ENCODE measurements at places on chromosomes 11 and 22.
A peak's percentile ranks its signal among the peaks of the same experiment; 100 is the strongest.

DNA sequence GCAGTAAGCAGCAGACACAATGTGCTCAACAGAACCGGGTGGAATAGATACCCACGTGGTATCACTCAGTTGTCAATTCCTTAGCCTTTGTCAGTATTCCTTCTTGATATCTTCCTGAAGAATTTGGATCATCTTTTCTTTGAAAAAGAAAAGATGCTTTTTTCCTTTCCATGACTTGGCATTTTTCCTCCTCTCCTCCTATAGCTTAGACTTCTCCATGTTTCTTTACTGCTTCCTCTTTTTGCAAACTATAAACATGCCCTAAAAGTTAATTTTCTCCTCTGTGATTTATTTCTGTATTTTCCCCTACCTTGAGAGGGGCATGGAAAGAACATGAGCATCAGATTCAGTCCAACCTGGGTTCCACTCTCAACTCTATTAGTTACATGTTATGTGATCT, 11.7 kb downstream of the CBLIF start:
- no peak for DNase-seq

- no peak for DNase-seq
Measured at GRCh38 chr11:10778217-10778970, 27.3 kb downstream of the CTR9 start.

- peak; percentile 13 for DNase-seq
Measured at GRCh38 chr11:73625696-73626318, 20.6 kb upstream of the PLEKHB1 start.

DNA sequence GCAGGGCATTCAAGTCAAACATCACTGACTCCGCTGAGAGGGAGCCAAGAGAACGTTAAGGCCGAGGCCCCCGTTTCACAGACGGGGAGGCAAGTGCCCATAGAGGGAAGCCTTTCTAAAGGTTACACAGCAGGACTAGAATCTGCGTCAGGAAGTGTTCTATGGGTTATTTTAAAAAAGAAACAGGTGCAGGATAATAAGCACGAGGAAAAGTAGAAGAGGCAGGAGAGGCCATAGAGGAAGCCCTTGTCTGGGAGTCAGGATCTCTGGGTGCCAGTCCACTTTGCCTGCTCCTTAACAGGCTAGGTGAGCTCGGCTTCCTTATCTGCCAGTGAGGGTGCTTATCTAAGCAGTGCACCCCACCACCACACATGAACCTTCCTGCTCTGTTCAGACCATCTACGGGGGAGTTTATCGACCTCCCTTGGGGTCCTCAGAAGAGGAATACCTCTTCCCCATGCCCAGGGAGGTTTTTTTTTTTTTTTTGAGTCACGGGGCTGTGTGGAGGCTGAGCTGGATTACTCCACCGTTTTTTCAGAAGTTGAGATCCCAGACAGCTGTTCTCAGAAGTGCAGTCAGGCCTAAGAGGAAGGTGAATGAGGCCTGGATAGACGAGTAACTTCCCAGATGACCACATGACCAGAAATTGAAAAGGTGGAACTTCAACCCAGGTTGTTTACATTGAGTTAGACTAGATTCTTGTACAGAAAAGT, 1.2 kb upstream of the FCHSD2 start:
- DNase-seq, result peak; percentile 40

DNA sequence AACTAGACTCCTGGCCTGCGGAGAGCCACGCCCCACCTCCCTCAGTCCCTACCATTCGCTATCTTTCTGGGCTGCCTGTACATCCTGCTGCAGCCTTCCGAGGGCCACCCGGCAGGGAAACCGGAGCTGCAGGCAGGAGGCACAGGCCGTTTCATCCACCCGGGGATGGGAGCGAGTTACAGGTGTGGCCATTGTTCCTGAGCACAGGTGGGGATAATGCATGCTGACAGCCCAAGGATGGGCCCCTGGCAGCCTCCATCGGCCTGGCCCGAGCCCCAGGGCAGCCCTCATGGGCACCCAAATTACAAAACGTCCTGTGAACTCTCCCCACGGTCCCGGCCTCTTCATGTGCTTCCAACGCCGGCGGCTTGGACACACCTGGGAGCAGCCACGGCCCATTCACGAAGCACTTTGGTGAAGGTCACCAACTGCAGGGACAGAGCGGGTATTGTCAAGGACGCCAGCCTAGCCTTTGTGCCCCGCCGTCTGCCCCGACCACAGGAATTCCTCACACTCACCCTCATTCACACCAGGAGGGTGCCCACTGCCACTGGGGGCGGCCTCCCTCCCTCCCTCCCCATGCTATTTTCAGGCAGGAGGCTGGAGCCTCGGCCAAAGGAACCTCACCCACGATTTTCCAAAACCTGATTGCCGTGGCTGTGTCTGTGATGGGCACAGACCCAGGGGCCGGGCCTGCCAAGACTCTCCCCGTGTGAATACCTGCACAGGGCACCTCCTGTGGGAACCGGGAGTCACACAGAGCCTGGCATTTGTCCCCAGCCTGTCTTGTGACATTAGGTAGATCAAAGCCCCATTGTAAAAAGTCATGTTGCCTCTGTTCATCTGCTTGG, 42.1 kb upstream of the MYEOV start:
- no peak for DNase-seq

- no peak for DNase-seq
Measured at GRCh38 chr22:36077271-36077670, 48.6 kb upstream of the RBFOX2 start.

DNA sequence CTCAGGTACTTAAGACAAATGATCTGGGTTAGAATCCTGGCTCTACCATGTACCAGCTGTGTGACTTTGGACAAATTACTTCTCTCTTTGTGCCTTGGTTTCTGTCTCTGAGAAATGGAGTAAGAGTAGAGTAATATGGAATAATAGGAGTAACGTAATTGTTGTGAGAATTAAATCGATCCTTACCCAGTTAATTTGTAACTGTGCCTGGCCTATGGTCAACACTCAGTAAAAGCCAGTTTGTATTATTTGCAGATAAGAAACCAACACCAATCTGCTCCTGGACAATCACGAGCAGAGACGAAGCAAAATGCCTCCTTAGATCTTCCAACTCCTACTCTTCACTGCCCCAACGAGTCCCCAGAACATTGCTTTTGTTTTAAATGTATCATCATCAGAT, 266.7 kb downstream of the DCDC1 start:
- no peak for DNase-seq

DNA sequence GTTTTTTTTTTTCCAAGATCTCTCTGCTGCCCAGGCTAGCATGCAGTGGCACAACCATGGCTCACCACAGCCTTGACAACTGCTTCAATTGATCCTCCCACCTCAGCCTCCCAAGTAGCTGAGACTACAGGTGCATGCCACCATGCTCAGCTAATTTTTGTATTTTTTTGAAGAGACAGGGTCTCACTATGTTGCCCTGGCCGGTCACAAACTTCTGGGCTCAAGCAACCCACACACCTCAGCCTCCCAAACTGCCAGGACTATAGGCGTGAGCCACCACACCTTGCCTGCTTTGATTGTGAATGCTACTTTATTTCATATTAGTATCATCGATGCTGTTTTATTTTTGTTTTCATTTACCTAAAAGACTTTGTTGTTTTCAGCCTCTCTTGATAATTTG, 81.5 kb upstream of the GNAZ start:
- DNase-seq, result no peak

DNA sequence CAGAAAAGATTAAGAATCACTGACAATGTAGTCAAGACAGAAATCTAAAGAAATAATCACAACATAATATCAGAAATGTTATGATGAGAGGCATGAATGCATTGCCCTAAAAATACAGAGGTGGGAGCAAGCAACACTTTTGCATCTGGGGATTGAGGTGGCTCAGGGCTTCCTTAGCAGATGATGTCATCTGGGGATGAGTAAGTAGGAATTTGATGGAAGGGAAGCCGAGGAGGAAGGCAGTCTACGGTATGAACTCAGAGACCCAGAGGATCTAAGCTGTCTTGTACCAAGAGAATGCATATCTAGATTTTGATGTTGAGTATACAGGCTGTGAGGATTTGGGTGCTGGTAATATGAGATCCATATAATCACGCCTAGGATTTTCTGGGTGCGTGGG, 193.0 kb upstream of the SNX19 start:
- no peak for DNase-seq

DNA sequence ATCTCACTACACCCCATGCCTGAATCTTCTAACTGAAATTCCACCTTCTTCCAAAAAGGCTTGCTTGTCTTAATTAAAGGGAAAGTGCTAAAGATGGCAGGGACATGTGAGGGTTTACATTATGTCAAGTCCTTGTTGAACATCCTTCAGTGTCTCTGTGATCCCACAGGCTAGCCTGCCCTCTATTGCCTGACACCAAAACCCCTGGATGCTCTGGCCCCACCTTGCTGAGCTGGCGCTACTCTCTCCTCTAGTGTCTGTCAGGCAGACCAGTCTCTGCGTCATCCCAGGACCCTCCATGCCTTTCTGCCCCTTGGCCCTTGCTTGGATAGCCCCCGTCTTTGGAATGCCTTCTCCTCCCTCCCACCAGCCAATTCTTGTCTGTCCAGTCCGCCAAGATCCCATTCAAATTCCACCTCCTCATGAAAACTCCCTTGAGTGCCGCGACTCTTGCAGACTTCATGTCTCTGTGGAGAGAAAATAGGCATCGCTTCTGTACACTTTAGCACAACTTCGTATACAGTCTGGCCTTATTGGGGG, 69.3 kb downstream of the PKNOX2 start:
- DNase-seq, result no peak

DNA sequence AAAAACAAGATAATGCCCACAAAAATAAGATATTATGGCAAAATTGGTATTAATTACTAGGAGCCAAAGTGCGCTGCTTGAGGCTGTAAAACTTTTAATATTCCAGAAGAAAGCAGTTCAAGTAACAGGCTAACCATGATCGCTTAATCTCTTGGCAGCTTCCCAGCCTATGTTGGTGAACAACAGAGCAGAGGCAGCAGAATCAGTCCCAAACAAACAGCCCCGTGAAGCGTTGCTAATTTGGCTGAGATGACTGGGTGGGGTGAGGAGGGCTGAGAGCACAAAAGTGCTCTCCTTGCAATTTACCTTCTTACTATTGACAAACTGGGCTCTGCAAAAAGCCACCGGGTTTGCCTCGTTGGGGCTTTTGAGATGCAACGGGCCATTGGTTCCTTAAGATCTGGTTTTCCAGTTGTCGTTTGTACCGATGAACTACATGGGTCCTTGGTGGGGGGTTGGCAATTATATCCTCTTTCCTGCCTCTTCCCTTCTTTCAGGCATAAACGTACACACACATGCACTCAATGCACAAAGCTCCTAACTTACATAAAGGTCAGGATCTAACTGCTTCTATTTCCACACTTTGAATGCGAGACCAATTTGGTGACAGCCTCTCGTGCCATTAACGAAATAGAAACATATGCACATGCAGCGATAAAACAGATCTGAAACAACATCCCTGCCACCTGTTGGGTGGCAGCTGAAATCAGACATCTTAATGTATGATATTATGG, 407.6 kb upstream of the CADM1 start:
- DNase-seq, result peak; percentile 93

DNA sequence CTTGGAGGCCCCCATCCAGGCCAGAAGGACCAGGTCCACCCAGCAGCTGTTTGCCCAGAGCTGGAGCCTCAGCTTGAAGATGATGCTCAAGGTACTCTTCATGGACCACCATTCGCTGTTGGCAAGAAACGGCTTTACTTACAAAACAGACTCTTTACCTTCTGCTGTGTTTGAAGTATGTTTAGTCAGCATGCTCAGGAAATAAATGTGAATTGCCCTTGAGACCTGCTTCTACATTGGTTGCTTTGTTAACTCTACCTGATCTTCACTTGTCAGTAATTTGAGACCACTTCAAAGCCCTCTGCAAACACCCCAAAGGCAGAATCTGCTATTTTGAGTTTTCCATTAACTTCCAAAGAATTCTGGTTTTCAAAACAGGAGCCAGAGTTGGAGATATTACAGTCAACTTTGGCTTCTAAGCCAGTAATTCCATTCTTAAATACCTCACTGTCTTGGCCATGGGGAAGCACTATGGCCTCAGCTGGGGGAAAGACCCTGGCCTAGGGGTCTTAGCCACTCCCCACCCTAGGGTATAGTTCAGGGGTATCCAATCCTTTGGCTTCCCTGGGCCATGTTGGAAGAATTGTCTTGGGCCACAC, 2.7 kb downstream of the UQCR10 start:
- no peak for DNase-seq

- no peak for DNase-seq
Measured at GRCh38 chr11:43825217-43825816, 55.3 kb upstream of the ALKBH3 start.

- DNase-seq, result peak; percentile 23
Measured at GRCh38 chr11:64086258-64087123, 50.8 kb downstream of the FLRT1 start.

DNA sequence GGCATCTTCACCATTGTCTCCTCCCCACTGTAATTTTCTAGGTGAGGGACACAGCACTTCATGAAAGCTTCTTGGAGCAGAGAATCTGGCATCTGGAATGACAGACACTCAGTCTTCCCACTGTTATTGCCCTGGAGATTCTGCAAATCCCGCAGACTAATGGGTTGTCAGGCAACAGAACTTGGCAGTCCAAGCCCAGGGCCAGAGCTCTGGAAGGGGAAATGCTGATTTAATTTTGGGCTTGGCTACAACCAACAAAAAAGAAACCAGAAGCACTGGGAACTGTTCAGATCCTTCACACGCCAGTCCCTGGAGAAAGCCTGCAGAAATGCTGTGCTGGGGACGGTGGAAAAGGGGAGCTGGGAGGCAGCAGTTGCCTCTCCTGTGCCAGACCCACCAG, 71.5 kb upstream of the BID start:
- DNase-seq, result no peak

- DNase-seq, result no peak
Measured at GRCh38 chr11:15622231-15622890, 507.6 kb downstream of the INSC start.

- DNase-seq, result no peak
Measured at GRCh38 chr11:75718419-75719339, 1.0 kb downstream of the MOGAT2 start.

- DNase-seq, result no peak
Measured at GRCh38 chr22:41762980-41763779, 37.3 kb upstream of the CCDC134 start.

DNA sequence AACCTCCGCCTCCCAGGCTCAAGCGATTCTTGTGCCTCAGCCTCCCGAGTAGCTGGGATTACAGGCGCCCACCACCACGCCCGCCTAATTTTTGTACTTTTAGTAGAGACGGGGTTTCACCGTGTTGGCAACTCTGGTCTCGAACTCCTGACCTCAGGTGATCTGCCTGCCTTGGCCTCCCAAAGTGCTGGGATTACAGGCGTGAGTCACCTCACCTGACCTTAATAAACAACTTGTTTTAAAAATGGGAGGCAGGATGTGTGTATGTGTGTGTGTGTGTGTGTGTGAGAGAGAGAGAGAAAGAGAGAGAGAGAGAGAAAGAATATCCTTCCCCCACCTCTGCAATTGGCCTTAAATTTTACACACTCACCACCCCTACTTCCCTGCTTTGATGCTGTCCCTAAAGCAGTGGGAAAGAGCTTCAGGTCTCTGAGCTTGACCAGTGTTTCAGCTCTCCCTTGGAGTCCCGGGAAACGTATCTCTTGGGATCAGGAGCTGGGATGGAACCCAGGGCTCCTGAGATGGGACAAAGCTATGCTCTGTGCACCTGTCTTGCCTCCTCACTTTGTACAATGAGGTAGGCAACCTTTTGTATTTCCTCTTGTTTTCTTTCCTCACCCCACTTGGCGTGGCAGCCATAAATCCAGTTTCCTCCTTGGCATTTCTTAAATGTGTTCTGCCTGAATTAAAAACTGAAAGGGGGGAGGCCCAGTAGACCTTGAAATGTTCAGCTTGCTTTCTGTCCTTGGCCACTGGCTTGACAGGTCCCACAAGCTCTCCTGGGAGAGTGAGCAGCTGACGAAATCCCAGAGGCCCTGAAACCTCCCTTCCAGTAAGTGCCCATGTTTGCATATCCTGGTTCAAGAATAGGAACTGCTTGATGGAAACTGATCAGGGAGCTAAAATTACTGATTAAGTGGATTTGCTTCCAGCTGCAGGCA, 17.8 kb upstream of the XBP1 start:
- DNase-seq, result no peak

Data from NCI-H187 treated with DMSO at 0.1 percent for 48 hours (cell line).